Neural progenitor cell (in vitro differentiated cells): ENCODE measurements at places on chromosomes 13 and 19. TPM values are rescaled to one million over a fixed set of nuclear protein-coding genes. Genes with fewer than 3 reads are reported as not detected.

Gene ZNF285
- total RNA-seq = 7.1 and 16.6 TPM in 2 replicates

Gene MYPOP
- total RNA-seq = 0.07 and 1.9 TPM in 2 replicates

Gene FAM216B
- not detected in 2 replicates for total RNA-seq

- no peak overlapping the region for H3K27ac ChIP-seq
- H3K4me3 ChIP-seq = no peak overlapping the region
- no peak for DNase-seq
- H3K27me3 ChIP-seq = no peaks in the 10 kb centered on the region
- H3K36me3 ChIP-seq = no peaks in the 10 kb centered on the region
- H3K4me1 ChIP-seq = no peaks in the 10 kb centered on the region
Measured at GRCh38 chr19:21317821-21318220, 11.4 kb downstream of the ZNF708 start.

DNA sequence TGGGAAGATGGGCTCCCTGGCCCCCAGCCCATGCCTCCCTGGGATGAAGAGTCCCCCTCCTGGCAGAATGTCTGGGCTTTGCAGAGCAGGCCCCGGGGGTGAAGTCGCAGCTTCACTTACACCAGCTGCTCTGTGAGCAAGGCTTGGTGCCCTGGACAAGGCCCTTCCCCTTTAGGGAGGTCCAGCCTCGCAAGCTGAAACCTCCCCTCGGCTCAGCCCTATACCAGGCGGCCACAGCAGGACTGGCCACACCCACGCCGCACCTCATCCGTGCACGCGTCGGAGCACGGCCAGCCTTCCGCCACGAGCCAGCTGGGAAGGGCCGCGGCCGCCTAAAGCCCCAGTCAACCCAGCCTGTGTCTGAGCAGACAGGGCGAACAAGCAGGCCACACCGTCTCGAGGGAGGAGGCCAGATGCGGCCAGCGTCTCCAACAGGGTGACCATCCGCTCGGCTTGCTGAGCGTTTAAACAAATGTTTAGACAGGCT lies 83.2 kb upstream of the MCF2L start:
- H3K4me1 ChIP-seq = peaks cover 20% of the 10 kb centered on the region
- peak overlapping the region; percentile 56 for H3K27ac ChIP-seq
- DNase-seq = peak; percentile 95
